Suppressor macrophage (primary cell): ENCODE measurements at places on chromosomes 11 and 22.

GRCh38 chr11:128188346-128189004 lies 398.9 kb downstream of the ETS1 start:
- DNase-seq, result no peak

DNA sequence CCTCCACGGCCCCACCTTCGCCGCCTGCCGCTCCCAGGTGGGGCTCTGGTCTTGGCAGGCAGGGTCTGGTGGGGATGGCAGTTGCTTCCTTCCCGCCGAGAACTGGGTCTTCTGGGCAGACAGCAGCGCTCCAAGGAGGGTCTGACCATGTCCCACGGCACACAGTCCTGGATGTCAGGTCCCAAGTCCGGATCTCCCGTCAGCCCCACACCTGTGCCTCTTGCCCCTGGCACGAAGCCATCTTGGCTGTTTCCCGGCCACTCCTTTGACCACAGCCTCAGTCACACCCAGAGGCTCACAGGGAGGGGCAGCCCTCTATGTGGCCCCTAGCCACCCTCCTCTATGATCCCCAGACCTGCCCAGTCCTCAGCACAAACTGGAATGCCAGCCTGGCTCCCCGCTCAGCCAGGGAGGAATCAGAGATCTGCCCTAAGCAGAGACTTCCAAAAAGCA lies 14.3 kb downstream of the MUC5B start:
- no peak for DNase-seq

DNA sequence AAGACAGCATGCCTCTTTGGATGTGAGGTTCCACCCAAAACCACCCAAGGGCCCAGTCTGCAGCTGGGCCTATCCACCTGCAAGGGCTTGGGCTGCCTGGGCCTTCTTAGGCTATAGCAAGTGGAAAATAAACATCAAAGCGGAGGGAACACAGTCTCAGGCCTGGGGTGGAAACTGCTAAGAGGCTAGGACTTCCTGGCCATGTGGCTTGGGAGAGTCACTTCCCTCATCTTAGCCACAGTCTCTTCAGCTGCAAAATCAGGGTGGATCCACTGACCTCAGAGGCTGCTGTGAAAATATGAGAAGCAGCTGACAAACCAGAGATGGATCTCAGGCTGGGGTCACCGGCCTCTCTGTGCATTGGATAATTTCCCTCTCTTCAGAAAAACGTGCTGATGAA lies 30.6 kb upstream of the TFIP11 start:
- peak; percentile 86 for DNase-seq

- DNase-seq, result peak; percentile 78
Measured at GRCh38 chr11:10807493-10808234, 1.1 kb downstream of the EIF4G2 start.

- no peak for DNase-seq
Measured at GRCh38 chr11:83601914-83602527, 315.9 kb upstream of the CCDC90B start.

GRCh38 chr11:131677828-131678470 lies 307.5 kb downstream of the NTM start:
- no peak for DNase-seq

GRCh38 chr11:127627629-127628457 lies 627.3 kb upstream of the KIRREL3 start:
- DNase-seq, result no peak

- no peak for DNase-seq
Measured at GRCh38 chr11:134861490-134862104, 449.6 kb upstream of the B3GAT1 start.

DNA sequence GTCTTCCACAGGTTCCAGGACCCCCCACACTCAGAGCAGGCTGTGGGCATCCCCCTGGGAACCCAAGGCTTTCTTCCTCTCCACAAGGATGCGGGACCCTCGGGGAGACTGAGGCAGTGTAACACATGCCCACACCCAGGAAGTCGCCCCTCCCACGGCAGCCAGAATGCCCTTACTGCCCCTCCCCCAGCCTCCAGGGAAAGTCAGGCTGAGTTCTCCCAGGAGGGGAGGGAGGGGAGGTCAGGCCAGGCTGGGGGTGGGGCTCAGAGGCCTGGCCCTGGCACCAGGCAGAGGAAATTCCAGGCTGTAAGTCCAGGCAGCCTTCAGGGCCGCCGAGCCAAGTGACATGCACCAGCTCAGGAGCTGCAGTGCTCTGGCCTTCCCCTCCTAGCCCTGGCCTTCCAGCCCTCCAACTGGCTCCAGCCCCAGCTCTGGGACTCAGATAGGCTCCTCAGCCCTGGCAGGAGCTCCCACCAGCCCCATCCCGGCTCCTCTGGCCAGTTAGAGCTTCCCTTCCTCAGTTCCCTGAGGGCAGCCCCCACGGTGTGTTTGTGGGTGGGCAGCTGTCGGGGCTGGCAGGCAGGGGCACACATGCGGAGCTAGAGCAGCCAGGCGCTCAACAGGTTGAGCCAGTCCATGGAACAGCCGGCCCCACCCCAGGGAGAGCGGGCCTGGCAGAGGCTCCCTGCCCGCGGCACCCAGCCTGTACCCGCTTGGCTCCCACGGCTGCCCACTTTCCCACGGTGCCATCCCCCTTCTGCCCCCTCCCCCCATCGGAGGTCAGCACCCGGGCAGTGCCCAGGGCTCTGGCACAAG lies 3.6 kb downstream of the BCL9L start:
- DNase-seq, result peak; percentile 33
